ENCODE measurements at places on chromosomes 4 and X.

GRCh38 chr4:148211533-148211932, 230.7 kb downstream of the NR3C2 start:
- DNase-seq, result no peak

DNA sequence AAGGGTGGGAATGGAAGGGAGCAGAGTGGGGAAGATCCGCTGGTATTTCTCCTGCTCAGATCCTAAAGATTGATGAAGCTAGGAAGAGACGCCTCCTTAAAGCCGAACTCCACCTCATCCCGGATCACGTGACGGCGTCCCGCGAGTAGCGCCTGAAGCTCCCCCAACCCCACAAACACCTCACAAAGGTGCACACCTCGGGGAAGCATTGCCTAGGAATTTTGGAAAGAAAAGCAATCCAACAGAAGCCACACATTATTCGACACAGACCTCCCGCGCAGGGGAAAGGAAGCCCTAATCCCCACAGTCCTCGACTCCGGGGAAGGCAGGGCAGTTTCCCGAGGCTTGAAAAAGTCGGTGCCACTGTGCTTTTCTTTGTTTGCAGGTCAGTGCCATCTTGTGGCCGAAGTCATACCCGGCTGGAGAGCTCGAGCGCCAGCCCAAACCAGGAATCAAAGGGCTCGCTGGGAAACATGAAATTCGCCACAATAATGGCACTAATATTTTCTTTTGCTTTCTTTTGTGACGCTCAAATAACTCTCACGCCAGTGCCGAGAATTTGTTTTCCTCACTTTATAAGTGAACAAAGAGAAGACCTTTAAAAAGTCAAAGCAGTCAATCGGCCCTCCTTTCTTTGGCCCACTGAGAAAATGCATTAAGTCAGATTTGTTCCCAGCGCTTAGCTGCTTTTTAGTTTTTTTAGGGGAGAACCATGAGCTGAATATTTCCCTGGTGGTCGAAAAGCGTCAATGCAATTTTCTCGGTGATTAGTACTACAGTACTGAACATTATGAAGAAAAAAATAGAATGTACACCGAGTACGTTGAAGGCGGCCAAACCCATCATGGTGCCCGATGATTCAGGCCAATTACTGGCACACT, at the start of gene NPY1R:
Gene NPY1R (minus strand): TSS at position 71 of the 881 bp plus-strand sequence. CDS start 6,042 bp downstream, outside the sequence.
- DNase-seq, result peak; percentile 50

- no peak for DNase-seq
Measured at GRCh38 chrX:19177721-19178120, 55.5 kb upstream of the ADGRG2 start.

DNA sequence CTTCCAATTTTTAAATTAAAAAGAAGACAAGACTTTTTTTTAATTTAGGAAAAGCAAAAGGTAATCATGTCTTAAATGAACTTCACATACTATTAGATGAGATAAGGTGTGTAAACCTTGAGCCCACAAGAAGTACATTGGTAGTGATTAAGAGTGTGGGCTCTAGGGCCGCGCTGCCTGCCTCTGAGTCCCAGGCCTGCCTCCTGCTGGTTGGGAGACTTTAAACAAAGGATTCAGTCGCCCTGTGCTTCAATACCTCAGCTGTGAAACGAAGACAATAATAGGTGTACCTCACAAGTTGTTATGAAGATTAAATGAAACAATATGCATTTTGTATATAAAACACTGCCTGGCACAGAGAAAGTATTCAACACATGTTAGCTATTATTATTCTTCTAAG, 95.9 kb upstream of the MYOZ2 start:
- DNase-seq, result no peak

- no peak for DNase-seq
Measured at GRCh38 chr4:141797966-141798365, 161.6 kb downstream of the IL15 start.

- no peak for DNase-seq
Measured at GRCh38 chrX:149493567-149494562, 11.2 kb downstream of the IDS start.

GRCh38 chrX:51148848-51149247, 183.8 kb upstream of the NUDT10 start:
- DNase-seq, result no peak

DNA sequence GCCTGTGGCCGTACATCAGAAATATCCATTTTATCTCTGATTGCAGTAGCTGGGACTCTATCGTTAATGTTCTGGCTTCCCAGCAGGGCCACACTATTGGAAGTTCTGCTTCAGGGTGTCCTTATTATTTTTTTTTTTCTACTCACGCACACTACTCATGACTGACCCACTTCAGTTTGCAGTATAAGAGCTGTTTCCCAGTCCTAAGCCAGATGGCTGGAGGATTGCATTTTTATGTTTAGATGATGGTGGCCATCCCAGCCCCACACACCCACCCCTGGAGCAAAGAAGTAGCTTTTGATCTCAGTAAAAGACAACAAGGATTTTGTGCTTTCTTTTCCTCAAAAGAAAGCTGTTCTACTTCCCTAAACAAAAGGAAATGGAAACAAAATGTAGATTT, 557.0 kb upstream of the GALNTL6 start:
- no peak for DNase-seq

DNA sequence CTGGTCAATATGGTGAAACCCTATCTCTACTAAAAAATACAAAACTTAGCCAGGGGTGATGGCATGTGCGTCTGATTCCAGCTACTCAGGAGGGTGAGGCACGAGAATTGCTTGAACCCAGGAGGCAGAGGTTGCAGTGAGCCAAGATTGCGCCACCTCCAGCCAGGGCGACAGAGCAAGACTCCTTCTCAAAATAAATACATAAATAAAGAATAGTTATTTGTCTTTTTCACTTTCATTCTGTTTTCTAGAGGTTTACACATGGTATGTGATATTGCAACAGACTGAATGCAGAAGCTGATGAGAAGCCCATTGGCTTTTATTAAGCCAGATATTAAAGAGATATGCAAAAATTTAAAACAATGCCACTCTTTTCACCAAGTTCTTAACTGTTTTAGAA, 8.2 kb downstream of the KLHL15 start:
- DNase-seq, result no peak

- DNase-seq, result no peak
Measured at GRCh38 chrX:133380711-133381619, 34.3 kb downstream of the GPC4 start.

DNA sequence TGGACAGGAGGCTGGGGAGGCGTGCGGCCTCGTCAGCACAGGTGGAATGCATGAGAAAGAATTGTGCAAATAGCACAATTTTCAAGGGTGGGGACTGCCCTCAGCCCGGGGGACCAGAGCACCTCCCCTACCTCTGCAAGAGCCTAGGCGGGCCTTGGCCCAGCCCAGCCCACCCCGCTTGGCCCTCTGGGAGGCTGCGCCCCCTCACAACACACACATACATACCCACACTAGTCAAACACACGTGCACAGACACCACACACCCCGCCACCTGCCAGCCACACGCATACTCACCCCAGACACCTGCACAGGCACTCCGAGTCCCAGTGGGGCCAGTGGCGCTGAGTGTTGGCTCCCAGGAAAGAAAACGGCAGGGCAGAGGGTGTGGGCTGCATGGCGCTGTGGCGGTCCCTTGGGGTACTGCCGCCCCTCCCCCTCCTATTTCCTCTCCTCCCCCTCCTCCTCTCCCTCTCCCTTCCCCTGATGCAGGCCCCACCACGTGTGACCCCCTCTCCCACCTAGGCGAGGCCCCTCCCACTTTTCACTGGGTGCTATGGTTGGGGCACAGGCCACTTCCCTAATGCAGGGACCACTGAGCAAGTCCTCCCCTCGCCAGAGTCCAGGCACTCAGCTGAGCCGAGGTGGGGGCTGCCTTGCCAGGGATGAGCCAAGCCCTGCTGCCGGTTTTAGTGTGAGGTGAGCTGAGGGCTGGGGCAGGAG, 84.5 kb downstream of the FAM53A start:
- no peak for DNase-seq

- no peak for DNase-seq
Measured at GRCh38 chr4:153211986-153212728, 7.9 kb downstream of the TRIM2 start.
